ENCODE measurements at places on chromosomes 13 and 19.

DNA sequence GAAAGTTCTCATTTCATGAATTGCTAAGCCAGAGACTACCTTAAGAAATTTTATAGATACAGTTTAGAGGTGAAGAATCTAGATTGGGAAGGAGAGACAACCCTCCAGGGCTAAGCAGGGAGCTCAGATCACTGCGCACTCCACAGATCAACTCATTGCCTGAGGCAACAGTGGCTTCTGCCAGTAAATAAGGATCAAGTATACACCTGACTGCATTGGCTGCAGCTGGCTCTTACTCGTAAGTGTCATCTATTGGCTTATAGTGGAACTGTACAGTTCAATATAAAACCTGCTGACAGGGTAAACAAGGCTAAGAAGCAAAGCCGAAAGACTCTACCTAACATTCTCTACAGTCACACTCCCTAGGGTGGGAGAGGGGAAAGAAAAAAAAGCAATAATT lies 18.0 kb upstream of the C1QTNF9B start:
- no peak for DNase-seq

- DNase-seq, result no peak
Measured at GRCh38 chr13:42696191-42696590, 85.2 kb upstream of the FAM216B start.

DNA sequence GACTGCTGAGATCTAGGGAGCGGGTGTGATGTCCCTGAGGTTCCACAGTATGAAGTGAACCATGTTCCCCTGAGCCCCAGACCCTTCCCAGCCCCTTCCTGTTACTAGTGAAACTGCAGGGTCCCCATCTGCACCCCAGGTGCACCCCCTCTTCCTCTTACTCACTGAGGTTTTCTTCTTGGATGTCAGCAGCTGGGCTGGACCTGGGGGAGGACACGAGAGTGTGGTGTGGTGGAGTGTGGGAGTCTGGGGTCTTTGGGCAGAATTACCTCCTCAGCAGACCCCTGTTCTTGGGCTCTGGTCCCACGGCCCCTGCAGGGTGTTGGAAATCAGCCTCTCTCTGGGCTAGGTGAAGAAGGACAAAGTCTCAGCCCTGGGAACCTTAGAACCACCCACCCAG lies 3.3 kb upstream of the LILRA6 start:
- DNase-seq, result no peak

DNA sequence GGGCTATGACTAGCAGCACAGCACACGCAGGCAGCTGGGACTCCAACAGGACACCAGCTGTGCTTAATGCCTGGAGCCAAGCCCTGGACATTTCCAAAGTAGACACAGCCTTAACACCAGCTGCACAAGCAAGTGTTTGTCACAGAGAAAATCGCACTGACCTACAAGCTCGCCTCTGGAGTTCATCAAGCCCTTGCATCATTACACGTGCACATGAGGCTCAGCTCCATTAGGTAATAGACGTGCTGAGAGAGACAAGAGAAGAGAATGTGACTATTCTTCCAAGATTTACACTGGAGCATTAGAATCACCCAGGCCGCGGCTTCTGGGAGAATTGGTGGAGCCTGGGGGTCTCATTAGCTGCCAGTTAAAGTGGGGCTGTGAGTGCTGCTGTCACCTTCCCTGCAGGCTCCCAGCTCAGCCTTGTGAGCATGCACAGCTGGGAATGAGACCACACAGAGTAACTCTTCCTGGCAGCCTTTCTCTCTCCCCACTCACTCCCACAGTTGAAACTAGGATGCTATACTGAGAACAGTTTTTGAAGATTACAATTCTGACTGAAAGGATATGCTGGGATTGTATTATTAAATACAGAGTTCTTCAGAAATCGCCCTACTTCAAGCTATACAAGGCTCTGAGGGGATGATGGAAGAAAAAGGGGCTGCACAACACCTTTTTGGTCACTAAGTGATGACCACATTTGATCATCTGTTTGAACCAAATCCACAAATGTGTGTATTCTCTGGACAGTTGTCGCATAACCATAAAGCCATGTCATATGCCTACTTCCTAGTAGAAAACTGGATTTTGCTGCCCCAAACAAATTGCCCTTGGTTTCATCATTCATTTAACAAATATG lies 10.5 kb downstream of the STOML3 start:
- no peak for DNase-seq

- DNase-seq, result no peak
Measured at GRCh38 chr13:48790199-48790598, 136.5 kb downstream of the CYSLTR2 start.

DNA sequence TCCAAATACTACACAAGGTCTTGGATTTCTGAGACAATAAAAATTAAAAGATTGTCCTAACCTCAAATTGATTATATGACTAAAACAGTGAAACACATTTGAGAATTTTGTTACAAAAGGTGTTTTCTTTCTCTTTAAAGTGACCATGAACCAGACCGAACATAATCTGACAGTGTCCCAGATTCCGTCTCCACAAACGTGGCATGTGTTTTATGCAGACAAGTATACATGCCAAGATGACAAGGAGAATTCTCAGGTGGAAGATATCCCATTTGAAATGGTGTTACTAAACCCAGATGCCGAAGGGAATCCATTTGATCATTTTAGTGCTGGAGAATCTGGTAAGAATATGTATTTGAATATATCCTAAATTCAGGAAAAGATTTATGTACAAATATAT lies 10.4 kb downstream of the GPR180 start:
- DNase-seq, result no peak

DNA sequence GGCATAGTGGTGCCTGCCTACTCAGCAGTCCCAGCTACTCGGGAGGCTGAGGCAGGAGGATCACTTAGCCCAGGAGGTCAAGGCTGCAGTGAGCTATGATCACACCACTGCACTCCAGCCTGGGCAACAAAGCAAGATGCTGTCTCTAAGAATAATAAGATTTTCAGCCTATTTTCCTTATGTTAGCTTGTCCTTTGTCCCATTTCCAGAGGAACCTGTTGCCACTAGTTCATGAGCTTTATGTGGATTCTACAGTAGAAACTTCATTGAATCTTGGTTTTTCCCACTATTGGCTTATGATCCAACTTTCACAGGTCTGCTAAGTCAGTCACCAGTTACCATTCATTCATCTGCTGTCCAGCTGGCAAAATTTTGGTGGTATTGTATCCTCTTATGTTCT lies 18.2 kb downstream of the FFAR2 start:
- no peak for DNase-seq

DNA sequence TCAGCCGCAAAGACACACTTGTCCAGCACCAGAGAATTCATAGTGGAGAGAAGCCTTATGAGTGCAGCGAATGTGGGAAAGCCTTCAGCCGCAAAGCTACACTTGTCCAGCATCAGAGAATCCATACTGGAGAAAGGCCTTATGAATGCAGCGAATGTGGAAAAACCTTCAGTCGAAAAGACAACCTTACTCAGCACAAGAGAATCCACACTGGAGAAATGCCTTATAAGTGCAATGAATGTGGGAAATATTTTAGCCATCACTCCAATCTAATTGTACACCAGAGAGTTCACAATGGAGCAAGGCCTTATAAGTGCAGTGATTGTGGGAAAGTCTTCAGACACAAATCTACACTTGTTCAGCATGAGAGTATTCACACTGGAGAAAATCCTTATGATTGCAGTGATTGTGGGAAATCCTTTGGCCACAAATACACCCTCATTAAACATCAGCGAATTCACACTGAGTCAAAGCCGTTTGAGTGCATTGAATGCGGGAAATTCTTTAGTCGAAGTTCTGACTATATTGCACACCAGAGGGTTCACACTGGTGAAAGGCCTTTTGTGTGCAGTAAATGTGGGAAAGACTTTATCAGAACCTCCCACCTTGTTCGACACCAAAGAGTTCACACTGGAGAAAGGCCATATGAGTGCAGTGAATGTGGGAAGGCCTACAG lies 6.8 kb downstream of the ZNF134 start:
- no peak for DNase-seq

DNA sequence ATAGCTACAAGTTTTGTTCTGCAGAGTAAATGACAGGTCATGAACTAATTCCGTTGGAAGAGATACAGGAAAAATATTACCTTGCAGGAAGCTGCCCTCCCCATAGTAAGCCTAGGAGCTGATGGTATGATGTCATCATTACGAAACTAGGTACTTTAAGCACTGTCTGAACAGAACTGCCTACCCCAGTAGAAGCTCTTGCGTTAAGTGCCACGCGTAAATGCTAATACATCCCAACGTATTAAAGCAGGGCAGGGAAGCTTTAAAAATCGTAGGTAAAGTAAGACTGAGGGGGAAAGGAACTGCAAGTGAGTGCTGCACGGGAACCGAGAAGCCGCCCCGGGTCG lies 572 bp downstream of the UGGT2 start:
- DNase-seq, result no peak

DNA sequence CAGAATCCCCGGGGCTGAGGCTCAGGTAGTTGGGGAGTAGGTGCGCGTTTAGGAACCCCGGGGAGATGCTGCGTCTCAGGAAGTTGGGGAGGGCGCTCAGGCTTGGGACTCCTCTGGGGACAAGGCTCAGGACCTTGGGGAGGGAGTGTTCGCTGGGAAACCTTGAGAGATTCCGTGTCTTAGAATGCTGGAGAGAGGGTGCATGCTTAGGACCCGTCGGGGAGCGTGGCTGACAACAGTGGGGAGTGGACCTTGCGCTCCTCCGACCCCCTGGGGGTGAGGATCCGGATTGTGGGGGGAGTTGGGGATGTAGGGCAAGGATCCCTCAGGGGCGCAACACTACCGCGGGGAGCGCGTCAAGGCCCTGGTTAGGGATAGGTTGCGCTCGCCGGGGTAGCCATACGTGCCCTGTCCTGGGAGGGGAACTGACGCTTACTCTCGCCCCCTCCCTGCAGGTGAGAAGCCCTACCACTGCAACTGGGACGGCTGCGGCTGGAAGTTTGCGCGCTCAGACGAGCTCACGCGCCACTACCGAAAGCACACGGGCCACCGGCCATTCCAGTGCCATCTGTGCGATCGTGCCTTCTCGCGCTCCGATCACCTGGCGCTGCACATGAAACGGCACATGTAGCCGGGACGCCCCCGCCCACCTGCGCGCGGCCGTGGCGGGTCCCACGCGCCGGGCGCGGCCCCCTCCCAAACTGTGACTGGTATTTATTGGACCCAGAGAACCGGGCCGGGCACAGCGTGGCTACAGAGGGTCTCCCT lies 2.0 kb downstream of the KLF2 start:
- DNase-seq, result no peak

DNA sequence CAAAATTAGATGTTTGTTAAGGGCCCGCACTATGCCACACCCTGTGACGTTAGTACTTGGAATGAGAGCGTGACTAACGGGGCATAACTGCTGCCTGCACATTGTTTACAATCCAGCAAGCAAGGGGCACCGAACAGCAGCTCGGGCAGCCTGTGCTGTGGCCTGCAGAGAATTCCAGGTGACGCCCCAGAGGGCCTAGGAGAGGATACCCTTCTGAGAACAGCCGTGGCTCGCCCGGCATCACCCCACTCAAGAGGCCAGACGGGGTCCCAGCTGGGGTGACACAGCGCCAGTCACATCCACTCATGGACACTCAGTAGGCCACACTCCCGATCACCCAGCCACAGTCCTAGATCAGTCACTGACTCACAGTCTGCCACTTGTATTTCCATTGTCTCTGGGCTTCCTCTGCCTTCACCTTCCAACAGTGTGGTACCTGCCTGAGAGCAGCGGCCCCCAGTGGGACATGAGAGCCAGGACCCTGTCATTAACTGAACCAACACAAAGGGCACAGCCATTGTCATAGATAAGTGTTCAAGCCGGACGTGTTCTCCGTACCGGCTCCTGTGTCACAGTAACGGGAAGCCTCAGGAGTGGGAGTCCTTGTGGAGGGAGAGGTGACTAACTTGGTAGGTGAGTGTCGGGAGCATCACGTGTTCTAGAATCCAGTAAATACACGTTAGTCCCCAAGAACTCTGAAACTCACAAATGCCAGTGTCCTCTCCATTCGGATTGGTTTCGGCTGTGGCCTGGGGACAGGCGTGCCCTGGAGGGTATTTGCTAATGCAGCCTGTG lies 7.5 kb downstream of the ZNF331 start:
- no peak for DNase-seq

GRCh38 chr19:10805065-10805757 lies 30.8 kb downstream of the TMED1 start:
- DNase-seq, result no peak

DNA sequence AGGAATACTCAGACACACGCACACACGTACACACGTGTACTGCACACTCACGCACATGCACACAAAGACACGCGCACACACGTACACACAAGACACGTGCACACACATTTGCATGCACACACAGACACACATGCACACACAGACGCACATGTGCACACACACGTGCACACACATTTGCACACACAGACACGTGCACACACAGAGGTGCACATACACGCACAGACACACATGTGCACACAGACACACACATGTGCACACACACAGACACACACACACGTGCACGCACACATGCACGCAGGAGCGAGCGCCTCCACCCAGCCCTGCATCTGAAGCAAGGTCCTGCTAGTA lies 81.1 kb downstream of the GADD45B start:
- DNase-seq, result no peak

GRCh38 chr13:113875837-113876281 lies 12.0 kb upstream of the GAS6 start:
- no peak for DNase-seq

DNA sequence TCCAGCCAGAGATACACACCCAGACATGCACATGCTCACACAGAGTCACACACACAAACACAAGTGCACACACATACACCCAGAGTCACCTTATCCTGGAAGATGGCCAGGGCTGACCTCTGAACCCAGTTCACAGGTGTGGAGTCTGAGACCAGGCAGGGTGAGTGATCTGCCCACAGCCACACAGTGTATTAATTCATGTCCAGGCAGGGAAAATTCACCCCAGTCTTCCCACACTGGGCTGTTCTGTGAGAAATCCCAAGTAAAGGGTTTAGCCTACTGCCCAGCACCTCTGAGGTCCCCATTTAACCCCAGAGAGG lies 2.0 kb downstream of the POU2F2 start:
- no peak for DNase-seq

DNA sequence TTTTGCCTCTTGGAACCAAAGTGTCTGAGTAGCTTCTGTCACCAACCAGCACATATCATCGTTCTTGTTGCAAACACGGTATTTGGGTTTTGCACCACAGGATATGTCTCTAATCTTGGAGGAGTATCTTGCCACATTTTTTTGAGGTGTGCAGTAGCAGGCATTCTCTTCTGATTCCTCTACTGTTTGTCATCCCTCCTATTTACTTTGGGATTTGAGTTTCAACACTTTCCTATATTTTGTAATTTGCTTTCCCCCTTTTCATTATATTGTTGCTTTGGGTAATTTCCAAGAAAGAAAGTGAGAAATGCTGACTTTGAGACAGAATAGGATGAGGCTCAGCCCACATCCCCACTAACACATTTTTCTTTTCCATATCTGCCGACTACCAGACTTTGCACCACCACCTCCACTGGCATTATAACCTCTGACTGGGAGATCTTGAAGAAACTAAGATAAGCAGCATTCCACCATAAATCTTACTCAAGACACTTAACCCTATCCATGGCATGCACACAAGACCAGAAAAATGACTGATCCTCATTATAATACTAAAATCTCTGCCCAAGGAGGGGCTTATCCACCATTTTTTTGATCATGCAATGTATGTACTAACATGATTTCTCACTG lies 12.0 kb upstream of the DZIP1 start:
- DNase-seq, result no peak

GRCh38 chr19:16938211-16938610 lies 49.4 kb downstream of the F2RL3 start:
- no peak for DNase-seq
